Airway epithelial cell (primary cell): ENCODE measurements at places on chromosomes 16 and 17. TPM values are rescaled to one million over a fixed set of nuclear protein-coding genes. Genes with fewer than 3 reads are reported as not detected.

Gene NAGS
- total RNA-seq: 6.2 and 10.6 TPM in 2 replicates

Gene DPEP2
- not detected in 2 replicates for total RNA-seq

Gene KRT20
- total RNA-seq: not detected in 2 replicates

Gene NETO2
- 32.8 and 44.2 TPM in 2 replicates for total RNA-seq

Gene KRTAP4-6
- not detected in 2 replicates for total RNA-seq

Gene SHISA9
- total RNA-seq: not detected in 2 replicates

Gene CREBBP
- total RNA-seq: 12.1 and 14.0 TPM in 2 replicates

Gene TAT
- total RNA-seq: not detected in 2 replicates

Gene TRAPPC2L
- total RNA-seq: 38.0 and 46.8 TPM in 2 replicates

Gene FSCN2
- 0.14 TPM in 1 of 2 replicates, not detected in the other for total RNA-seq

Gene KCTD13
- 9.0 and 11.5 TPM in 2 replicates for total RNA-seq

Gene CHST6
- 1.3 and 1.5 TPM in 2 replicates for total RNA-seq

Gene RNF222
- total RNA-seq: 1.4 and 2.2 TPM in 2 replicates

Gene PHKB
- total RNA-seq: 46.3 and 46.5 TPM in 2 replicates

Gene METRN
- 132 and 150 TPM in 2 replicates for total RNA-seq

Gene FBXW10B
- total RNA-seq: 0.42 TPM in 2 replicates

Gene PSME3
- total RNA-seq: 122 and 130 TPM in 2 replicates

Gene EXOC3L1
- 0.99 TPM in 1 of 2 replicates, not detected in the other for total RNA-seq

Gene ERN2
- total RNA-seq: 0.28 and 0.49 TPM in 2 replicates

Gene TEKT1
- total RNA-seq: not detected in 2 replicates

Gene KRTAP3-1
- total RNA-seq: not detected in 2 replicates

Gene KRT31
- 0.05 and 0.28 TPM in 2 replicates for total RNA-seq

Gene CRHR1
- total RNA-seq: not detected in 2 replicates

Gene TELO2
- total RNA-seq: 17.4 and 18.9 TPM in 2 replicates

Gene RBFOX1
- not detected in 2 replicates for total RNA-seq

Gene ZFPM1
- total RNA-seq: 2.2 and 3.0 TPM in 2 replicates

Gene DNAJA3
- 37.9 and 50.9 TPM in 2 replicates for total RNA-seq

Gene HSPB9
- not detected in 2 replicates for total RNA-seq

Gene BPTF
- 32.0 and 39.3 TPM in 2 replicates for total RNA-seq

Gene HCRT
- total RNA-seq: not detected in 2 replicates

Gene LYRM1
- 14.1 and 25.3 TPM in 2 replicates for total RNA-seq

Gene KLHDC4
- total RNA-seq: 17.7 and 26.0 TPM in 2 replicates

Gene ARL5C
- not detected in 2 replicates for total RNA-seq

Gene CCL16
- total RNA-seq: not detected in 2 replicates

Gene CDR2L
- 19.4 and 27.5 TPM in 2 replicates for total RNA-seq

Gene SEPTIN12
- not detected in 2 replicates for total RNA-seq

Gene TRPV3
- 2.0 and 4.9 TPM in 2 replicates for total RNA-seq

Gene KCNJ18
- total RNA-seq: not detected in 2 replicates

Gene MPV17L
- 0.35 and 0.60 TPM in 2 replicates for total RNA-seq

Gene AGRP
- not detected in 2 replicates for total RNA-seq

Gene HOXB4
- 0.07 TPM in 1 of 2 replicates, not detected in the other for total RNA-seq

Gene E2F4
- 82.0 and 87.8 TPM in 2 replicates for total RNA-seq

Gene TNFRSF13B
- total RNA-seq: not detected in 2 replicates

Gene ODAD4
- total RNA-seq: 0.21 TPM in 1 of 2 replicates, not detected in the other

Gene GDPD3
- 4.4 and 7.9 TPM in 2 replicates for total RNA-seq

Gene GPRC5B
- total RNA-seq: 0.05 and 0.28 TPM in 2 replicates

Gene RAMP2
- 0.49 TPM in 1 of 2 replicates, not detected in the other for total RNA-seq

Gene BTBD17
- not detected in 2 replicates for total RNA-seq

Gene SAP30BP
- 37.0 and 56.6 TPM in 2 replicates for total RNA-seq

Gene CMTM4
- total RNA-seq: 13.7 and 22.3 TPM in 2 replicates

Gene ZG16B
- 3.0 and 3.2 TPM in 2 replicates for total RNA-seq

Gene KCNH6
- not detected in 2 replicates for total RNA-seq

Gene TPSG1
- total RNA-seq: not detected in 2 replicates
